Mucosa of gallbladder (tissue), 1 donor: ENCODE measurements at places on chromosomes 12 and 14.

- no peak for DNase-seq
Observed at GRCh38 chr14:99267837-99268781, 3.9 kb downstream of the BCL11B start.

- no peak for DNase-seq
Observed at GRCh38 chr14:29752221-29752923, 175.3 kb downstream of the PRKD1 start.

DNA sequence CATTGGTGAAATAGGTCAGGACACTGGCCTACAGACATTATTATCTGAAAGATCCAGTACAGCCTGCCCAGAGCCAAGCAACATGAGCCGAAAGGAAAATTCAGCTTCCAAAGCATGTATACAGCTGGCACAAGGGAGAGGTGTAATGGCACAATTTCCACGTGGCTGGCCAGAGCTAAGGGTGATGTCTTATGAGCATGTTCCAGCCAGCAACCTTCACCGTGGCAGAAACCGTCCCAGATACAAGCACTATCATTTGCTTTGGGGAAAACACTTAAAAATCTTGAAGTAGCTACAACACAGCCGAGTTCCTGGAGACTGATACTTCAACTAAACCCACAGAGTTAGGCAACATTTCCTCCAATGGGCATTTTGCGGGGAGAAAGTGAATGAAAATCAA, 44.5 kb downstream of the CORO1C start:
- DNase-seq, result no peak

DNA sequence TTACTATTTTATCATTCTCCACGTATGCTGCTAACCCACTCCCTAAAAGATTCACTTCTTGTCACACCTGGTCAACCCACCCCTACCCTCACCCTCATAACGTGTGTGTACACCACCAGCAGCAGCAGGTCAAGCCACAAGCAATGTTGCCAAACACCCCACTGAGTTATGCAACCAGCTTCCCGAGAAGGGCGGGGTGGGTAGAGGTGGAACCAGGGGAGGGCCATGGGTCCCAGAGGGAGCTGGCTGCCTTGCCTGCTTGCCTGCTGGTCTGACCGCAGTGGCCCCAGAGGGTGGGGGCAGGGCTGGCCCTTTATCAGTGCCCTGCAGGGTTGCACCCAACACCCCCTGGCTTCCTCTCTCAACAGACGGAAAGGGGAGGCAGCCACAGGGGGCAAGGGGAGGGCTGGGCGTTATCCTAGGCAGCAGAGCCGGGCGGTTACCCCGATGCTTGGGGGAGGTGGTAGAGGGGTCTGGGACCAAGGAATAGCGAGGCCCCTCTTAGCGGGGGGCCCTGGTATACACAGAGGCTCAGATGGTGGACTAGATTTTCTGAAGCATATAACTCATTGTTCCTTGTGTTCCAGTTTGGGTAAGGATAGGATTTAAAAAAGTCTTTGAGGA, 3.5 kb upstream of the NFE2 start:
- peak; percentile 75 for DNase-seq

GRCh38 chr14:45868863-45869262, 615.9 kb upstream of the MIS18BP1 start:
- DNase-seq, result no peak

- no peak for DNase-seq
Observed at GRCh38 chr12:80222261-80222660, 122.9 kb downstream of the OTOGL start.

- no peak for DNase-seq
Observed at GRCh38 chr12:100956311-100956852, 161.8 kb downstream of the ANO4 start.

- DNase-seq, result no peak
Observed at GRCh38 chr12:114901316-114901715, 217.3 kb upstream of the TBX3 start.

GRCh38 chr12:107329569-107330324, 236.4 kb upstream of the CRY1 start:
- no peak for DNase-seq

DNA sequence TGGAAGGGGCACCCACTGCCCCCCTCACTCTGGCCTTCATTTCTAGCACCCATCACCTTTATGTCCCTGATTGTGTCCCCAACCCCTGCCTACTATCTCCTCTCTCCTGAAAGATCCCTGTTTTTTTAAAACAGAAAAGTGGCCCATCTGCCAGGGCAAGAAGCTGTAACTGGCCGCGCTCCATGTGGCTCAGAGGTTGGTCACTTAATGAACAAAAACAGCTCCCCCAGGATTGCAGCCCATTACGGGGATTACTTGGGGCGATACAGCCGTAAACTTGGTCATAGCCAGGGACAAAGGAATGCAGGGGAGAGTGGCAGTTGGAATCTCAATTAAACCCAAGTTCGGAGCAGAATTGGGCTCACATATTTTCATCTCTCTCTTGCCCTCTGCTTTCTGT, 34.8 kb upstream of the VSX2 start:
- DNase-seq, result no peak

DNA sequence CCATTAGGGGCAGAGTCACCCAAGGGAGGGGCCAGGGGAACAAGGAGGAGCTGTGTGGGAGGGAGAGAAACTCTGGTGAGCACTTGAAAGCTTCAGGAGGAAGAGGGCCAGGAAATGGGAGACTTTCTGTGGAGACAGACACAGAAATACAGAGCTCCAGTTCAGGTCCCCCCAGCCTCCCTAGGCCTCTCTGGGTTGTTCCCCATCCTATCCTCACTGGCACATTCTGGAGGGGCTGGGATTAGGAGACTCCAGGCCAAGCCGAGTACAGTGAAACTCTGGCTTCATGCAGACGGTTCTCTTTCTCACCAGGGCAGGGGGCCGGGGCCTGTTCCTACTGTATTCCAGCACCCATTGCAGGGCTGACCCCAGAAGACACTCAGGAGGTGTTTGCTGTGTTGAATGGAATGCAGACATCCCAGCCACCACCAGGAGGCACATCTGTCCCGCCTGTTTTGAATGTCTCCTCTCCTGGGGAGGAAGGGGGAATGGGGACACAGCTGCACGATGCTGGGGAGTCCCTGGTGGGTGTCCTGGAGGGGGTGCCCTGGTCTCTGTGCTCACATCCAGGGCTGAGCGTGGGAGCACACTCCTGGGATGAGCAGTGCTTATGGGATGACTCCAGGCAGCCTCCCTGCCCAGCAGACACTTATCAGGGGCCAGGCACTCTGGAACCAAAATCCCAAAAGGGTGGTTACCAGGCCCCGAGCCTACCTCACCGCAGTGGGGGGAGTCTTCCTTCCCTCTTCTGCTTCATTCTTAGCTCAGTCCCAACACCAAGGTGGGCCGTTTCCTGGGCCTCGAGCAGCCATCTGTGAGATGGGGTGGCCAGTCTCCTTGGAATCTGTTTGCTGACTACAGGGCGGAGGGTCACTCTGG, 5.5 kb upstream of the KRT84 start:
- peak; percentile 18 for DNase-seq

GRCh38 chr12:50025187-50026059, at the start of gene RACGAP1:
RACGAP1 (minus strand) TSS chr12:50025494; CDS start chr12:50016715, 8,779 bp downstream.
- DNase-seq, result peak; percentile 97

DNA sequence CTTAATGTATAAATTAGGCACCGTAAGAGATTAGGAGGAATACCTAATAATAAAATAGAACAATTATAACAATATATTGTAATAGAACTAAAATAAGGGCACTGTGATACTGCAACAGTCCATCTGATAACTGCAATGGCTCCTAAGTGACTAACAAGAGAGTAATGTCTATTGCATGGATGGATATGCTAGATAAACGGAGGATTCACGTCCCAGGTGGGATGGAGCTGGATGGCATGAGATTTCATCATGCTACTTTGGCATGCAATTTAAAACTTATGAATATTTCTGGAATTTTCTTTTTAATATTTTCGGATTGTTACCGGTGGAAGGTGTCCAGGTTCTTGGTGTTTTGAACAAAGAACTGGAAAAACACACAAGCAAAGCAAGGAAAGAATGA, 2.2 kb upstream of the TMEM19 start:
- DNase-seq, result no peak

GRCh38 chr12:6461401-6462233, 8.9 kb downstream of the VAMP1 start:
- peak; percentile 72 for DNase-seq

GRCh38 chr12:45336762-45337596, 121.1 kb downstream of the ANO6 start:
- DNase-seq, result no peak

GRCh38 chr12:29547864-29548263, 50.4 kb upstream of the OVCH1 start:
- no peak for DNase-seq

GRCh38 chr12:65500091-65500900, 221.8 kb downstream of the MSRB3 start:
- no peak for DNase-seq

DNA sequence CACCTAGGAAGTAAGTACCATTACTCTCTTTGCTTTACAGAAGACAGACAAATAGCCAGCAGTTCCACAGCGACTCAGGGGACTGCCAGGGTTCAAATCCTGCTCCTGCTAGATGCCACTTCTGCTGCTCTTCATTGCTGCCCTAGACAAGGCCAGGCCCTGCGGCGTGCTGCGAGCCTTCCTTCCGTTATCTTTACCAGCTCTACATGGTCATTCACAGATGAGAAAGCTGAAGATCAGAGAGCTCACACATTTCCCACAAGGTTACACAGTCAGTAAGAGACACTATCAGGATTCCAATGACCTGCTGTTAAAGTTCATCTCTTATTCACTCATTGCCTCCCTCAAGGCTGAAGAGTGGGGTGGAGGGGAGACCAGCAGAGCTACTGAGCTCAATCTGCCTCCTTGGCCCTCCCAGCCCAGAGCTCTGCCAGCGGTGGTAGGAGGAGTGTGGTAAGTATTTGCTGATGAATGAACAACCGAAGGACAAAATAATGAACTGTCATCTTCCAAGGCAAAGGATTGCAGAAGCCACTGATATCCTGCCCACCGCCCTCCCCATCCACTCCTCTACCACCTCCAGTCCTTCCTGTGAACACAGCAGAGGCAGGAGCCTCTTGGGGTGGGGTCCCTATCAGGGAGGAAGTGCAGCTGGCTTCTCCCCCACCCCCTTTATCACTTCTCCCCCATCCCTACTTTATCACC, 14.6 kb upstream of the HDAC7 start:
- no peak for DNase-seq

GRCh38 chr14:84584511-84584910, 945.4 kb upstream of the FLRT2 start:
- DNase-seq, result no peak

GRCh38 chr14:39417014-39417413, 15.2 kb downstream of the FBXO33 start:
- DNase-seq, result no peak

- DNase-seq, result no peak
Observed at GRCh38 chr14:73290279-73290678, 53.0 kb downstream of the PAPLN start.

- peak; percentile 83 for DNase-seq
Observed at GRCh38 chr12:64221651-64222008, 466 bp downstream of the KICS2 start.
